ENCODE measurements at places on chromosomes 5 and 9.

DNA sequence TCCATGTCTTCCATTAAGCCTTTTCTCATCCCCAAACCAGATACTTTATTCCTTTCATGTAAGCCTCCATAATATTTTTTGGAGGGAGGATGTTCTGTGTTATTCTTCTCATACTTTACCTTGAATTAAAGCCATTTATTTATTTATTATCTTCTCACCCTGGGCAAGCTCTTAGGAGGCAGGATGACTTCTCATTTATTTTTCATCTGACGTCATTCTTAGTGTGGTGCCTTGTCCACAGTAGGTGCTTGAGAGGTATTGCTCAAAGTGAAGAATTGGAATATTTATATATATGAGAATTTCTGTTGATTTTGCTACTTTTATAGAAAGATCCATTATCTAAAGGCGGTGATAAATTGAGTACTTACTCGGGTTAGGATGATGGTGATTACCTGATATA lies 458.3 kb upstream of the ACTBL2 start:
- DNase-seq, result no peak

- no peak for DNase-seq
These were observed 252.9 kb downstream of the CWC27 start for GRCh38 chr5:65021527-65022226.

GRCh38 chr5:179749857-179750508 lies 17.4 kb downstream of the MAML1 start:
- DNase-seq, result no peak

- no peak for DNase-seq
These were observed 146.7 kb downstream of the SSBP2 start for GRCh38 chr5:81604193-81604592.

GRCh38 chr9:88889386-88889785 lies 101.9 kb upstream of the S1PR3 start:
- DNase-seq, result no peak

- no peak for DNase-seq
These were observed at the start of gene PCDHGA4 for GRCh38 chr5:141354900-141355469. PCDHGA4 (plus strand) TSS chr5:141355021; CDS start chr5:141355108, 87 bp downstream.

- no peak for DNase-seq
These were observed 146.5 kb downstream of the MEF2C start for GRCh38 chr5:88736494-88736893.

DNA sequence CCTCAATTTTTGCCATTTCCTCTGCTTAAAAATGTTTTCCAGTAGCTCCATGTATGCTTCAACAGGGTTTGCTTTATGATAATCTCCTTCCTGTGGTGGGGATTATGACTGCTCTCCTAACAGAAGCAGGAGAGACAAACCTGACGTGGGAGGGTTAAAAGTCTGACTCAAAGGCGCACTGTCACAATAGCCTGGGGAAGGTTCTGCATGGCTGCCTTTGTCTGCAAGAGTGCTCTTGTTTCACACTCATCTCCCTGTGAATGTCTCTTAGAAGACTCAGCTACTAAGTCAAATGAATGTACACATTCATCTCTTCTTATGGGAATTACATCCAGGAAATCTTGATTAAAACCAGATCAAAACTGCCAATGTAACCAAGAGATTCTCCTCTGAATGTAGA lies 90.9 kb upstream of the MTAP start:
- no peak for DNase-seq

GRCh38 chr5:169460896-169461295 lies 122.7 kb upstream of the SPDL1 start:
- no peak for DNase-seq

GRCh38 chr9:22124263-22125011 lies 115.3 kb upstream of the CDKN2B start:
- no peak for DNase-seq

DNA sequence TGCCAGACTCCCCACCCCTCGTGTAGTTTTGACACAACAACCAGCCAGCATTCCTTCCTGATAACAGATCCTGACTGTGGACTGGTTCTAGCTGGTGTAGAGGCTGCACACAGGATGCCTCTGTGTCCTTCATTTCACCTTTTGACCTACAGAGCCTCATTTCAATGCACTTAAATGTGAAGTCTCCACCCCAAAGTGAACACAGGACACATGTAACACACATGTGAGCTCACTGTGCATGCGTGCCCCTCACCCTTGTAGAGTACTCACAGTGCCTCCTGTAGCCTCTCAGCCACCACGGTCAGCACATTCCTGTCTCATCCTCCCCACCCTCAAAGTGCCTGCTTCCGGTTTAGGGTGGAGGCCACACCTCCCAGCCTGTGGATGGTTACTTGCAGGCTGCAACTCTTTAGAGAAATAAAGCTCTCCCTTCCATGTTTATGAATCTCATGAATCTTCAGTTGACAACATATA lies 11.6 kb upstream of the NKD2 start:
- DNase-seq, result peak; percentile 15

GRCh38 chr5:179905161-179905560 lies 2.5 kb downstream of the TBC1D9B start:
- no peak for DNase-seq

DNA sequence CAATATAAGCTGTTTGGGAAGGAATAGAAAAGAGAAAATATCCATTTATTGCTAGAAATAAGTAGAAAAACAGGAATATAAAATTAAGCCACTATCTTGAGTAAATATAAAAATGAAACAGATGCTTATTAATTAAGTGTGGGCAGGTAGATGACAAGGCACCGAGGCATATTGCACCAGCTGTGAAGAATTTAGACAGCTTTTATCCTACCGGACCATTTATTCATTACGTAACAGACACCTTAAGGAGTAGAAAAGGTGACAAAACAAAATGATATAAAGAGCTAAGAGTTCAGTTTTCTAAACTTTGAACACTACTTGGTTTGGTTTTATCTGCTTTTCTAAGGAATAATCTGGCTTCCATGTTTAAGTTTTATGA lies 404.1 kb downstream of the PTPRD start:
- no peak for DNase-seq

DNA sequence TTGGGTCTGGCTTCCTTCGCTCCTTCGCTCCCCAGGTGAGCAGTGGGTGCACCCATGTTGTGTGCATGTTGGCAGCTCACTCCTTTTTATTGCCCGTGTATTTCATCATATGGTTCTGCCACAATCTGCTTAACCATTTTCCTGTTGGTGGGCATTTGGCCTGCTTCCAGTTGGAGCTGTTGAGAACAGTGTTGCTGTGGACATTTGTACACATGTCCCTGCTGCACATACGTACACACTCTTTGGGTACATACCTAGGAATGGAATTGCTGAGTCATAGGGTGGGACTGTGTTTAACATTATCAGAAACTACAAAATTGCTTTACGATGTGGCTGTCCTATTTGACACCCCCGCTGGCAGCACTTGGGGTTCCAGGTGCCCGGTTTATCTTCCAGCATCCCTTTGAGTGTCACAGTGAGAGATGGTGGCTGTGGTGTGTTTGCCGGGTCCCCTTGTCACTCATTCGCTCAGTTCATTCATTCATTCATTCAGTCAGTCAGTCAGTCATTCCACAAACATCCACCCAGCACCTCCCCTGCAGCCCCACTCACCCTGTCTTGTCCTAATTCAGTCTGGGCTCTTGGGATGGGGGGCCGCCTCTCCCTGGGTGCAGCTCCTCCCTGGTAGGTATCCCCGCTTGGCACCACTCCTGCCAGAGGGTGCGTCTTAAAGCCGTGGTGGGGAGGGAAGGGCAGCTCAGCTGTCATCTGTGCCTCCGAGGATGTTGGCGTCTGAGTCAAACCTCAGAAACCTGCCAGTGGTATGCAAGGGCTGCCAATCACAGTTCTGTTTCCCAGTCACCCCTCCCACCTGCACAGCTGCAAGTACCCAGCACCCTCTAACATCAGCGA lies 7.9 kb upstream of the FIBCD1 start:
- DNase-seq, result no peak

- DNase-seq, result no peak
These were observed 6.6 kb downstream of the PTGES2 start for GRCh38 chr9:128120741-128121465.

- no peak for DNase-seq
These were observed 15.9 kb downstream of the ABHD17B start for GRCh38 chr9:71895117-71895516.

DNA sequence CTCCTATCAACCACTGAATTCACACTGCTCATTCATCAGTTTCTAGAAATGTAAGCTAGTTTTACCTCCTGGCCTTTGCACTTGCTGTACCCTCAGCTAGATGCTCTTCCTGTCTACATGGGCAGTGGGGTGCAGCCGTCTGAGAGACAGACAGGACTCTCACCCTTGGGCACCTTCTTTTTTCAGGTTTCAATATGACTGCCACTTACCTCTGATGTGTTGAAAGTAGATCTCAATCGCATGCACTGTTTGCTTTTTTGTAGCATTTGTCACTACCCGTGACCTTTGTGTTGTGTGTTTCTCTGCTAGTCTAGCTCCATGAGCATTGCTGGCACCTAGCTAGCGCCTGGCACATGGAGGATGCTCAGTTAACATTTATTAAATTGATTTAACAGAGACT lies 403.1 kb upstream of the TRPC7 start:
- DNase-seq, result no peak

GRCh38 chr9:83964973-83965349 lies 15.1 kb downstream of the HNRNPK start:
- no peak for DNase-seq

DNA sequence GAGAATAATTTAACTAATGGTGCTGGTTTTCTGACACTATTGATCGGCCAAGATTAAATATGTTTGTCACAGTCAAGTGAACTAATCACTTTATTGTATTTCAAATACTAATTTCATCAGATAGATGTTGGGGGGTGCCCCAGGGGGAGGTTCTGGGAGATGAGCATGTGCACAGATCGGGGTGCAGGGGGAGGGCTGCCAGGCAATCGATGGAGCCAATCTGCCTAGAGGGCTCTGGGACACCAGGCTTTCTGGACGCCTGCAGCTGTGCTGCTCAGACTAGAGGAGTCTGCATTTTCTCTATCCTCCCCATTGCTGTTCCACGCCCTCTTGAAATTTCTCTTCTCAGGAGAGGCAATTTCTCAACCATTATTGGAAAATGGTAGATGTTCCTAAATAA lies 100.0 kb upstream of the ALDH1B1 start:
- no peak for DNase-seq

GRCh38 chr9:6302417-6302816 lies 25.8 kb upstream of the TPD52L3 start:
- DNase-seq, result no peak

DNA sequence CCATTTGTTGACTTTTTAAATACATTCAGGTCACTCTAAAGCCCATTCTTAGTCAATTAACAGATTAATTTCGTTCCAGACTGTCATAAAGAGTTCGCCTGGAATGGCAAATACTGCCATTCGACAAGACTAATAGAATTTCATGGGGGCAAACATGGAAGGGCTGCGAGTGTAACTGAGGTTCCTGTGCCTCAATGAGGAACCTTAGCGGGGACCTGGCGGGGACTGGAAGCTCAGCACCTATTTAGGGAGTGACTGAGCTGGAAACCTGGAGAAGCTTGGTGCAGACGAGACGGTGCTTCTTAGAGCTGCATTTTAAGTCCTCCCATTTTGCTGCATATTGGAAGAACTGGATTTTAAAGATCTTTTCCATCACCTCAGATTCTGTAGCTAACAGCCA lies 3.4 kb downstream of the VCAN start:
- DNase-seq, result no peak

GRCh38 chr5:32833127-32833526 lies 122.0 kb downstream of the NPR3 start:
- no peak for DNase-seq

DNA sequence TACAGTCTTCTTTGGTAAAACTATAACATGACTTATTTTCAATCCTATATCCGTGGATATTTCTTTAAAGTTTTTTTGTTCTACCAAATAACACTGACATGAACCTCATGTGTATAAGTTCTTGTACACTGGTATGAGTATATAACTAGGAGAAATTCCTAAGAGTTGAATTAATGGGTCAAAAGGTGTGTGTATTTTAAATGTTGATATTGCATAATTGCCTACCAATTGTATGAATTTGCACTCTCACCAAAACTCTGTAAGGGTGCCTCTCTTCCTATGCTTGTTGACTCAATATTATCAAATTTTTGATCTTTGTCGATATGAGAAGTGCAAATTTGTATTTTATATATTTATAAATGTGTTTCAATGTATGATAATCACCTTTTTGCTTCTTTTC lies 22.9 kb upstream of the CCL21 start:
- DNase-seq, result no peak

DNA sequence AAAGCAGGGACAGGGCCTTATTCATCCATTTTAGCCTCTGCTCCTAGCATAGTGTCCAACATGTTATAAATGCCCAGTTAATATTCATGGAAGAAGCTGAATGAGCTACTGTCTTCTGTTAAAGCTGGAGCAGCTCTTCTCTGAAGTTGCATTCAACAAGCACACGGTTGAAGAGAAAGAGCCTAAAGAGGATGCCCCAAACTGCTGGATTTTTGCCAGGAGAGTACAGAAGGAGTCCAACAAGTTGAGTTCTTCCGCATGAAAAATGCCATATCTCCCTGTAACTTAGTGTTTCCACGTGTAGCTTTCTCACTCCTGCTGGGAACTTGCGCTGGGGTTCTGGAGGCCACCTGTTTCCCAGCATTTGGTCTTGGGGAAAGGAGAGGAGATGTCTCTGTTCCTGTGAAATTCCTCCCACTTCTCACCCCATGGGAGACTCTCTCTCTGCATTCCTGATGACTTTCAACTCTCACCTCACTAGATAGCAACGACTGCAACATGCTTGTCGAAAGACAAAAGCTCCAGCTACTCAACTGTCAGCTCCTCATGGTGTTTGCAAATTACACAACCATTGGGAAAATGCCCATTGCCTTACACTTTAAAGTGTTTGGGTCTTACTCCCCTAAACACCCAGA lies 122.8 kb downstream of the KIF4B start:
- no peak for DNase-seq

DNA sequence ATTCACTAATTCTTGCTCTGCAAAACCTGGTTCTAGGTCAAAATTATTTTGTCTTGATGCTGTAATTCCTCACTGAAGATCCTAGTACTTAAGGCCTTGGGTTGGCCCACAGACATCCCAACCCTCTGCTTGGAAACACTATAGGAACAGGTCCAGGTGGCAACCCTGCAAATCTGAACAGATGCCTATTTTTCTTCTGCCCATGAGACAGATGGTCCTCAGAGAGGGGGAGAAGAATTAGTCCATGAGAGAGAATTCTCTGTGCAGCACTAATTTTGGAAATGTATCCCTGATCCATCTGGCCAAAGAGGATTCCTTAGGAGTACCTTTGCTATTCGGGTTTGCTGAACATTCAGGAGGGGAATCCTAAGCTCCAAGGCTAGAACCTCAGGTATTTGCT lies 156.3 kb downstream of the ELAVL2 start:
- no peak for DNase-seq

DNA sequence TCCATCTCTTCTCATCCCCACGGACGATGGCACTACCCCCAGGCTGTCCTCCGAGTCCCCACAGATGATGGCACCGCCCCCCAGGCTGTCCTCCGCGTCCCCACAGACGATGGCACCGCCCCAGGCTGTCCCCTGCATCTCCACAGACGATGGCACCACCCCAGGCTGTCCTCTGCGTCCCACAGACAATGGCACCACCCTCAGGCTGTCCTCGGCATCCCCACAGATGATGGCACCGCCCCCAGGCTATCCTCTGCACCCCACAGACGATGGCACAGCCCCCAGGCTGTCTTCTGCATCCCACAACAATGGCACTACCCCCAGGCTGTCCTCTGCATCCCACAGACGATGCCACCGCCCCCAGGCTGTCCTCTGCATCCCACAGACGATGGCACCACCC lies 57.4 kb upstream of the PTCH1 start:
- peak; percentile 28 for DNase-seq
